ENCODE measurements at places on chromosomes 11 and 22.
A peak's percentile ranks its signal among the peaks of the same experiment; 100 is the strongest.

GRCh38 chr22:37852418-37852817 is 3.2 kb downstream of the EIF3L start:
- no peak for DNase-seq

DNA sequence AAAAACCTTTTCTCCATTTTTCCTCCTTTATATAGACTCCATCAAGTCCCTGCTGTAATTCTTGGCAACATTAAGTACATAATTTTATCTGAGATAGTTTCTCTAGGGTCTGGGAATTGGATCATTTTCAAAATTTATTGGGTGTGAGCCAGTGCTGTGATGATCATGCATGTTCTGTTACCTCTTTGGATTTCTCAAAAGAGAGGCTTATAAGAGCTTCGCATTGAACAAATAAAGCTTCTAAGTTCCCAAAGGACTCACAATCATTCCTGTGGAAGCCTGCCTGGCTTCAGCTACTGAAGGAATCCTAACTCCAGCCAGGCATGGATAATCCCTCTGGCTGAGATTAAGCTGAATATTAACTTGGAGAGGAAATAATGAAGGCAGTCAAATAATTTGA is 208.5 kb downstream of the RAB38 start:
- no peak for DNase-seq

- no peak for DNase-seq
These were observed 11.2 kb downstream of the CRYBB1 start for GRCh38 chr22:26606611-26607010.

GRCh38 chr22:44914026-44914721 is 95.6 kb downstream of the PHF21B start:
- no peak for DNase-seq

DNA sequence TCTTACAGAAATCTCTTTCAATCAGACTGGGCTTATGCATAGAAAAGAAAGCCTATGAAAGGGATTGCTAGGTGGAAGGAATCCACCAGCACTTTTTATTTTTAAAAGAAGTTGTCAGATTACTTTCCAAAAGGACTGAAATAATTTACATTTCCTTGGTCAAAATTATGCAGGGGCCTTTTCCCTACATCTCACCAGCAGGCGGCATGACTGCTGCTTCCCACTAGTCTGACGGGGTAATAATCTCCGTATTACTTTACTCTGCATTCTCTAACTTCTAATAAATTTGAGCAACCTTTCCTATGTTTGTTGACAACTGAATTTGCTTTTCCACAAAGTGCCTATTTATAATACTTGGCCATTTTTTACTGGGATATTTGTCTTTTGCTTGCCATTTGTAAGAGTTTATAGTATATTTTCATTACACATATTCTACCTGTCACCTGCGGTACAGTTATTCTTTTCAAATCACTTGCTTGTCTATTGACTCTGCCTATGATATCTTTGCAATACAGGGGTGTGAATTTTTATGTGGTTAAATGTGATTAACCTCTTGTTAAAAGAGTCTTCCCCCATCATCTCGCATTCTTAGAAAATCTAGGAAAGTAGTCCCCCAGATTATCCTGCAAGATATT is 51.9 kb upstream of the USP47 start:
- DNase-seq: no peak

DNA sequence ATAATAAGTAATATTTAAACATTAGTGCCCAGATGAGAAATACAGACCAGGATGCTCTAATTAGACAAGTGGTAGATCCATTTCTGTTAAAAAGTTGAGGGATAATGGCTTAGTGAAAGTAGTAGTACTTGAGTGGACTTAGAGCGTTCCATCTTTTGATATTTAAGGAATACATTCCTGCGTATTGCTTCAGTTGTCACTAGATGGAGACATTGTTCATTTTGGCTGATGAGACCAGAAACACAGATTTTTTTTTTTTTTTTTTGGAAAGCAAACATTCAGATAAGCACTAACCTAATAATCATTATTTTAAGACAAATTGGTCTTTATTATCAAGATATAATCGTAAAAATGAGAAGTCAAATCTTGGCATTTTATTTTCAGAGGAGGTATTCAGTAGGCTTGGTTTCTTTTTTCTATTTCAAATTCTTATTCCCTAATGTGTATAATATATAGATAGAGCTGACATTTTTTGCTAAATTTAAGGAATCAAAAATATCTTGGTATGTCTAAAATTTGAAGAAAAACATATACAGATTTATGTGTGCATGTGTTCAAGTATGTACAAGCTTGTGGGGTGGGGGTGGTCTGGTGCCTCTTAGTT is 92.9 kb downstream of the DYNC2H1 start:
- DNase-seq: no peak

- DNase-seq: no peak
These were observed 45.3 kb downstream of the PHF21A start for GRCh38 chr11:46075928-46076327.

- DNase-seq: no peak
These were observed 161.7 kb downstream of the ATG16L2 start for GRCh38 chr11:72975778-72976521.

DNA sequence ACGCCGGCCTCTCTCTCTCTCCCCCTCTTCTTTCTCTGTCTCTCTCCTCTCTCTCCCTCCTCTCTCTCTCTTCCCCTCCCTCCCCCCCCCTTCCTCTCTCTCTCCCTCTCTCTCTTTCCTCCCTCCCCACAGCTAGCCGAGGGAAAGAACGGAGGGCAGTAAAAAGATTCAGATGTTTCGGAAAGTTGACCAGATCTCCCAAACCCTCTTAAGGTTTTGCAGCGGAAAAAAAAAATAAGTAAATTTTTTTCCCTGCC is 195 bp upstream of the ALX4 start:
- DNase-seq: no peak

DNA sequence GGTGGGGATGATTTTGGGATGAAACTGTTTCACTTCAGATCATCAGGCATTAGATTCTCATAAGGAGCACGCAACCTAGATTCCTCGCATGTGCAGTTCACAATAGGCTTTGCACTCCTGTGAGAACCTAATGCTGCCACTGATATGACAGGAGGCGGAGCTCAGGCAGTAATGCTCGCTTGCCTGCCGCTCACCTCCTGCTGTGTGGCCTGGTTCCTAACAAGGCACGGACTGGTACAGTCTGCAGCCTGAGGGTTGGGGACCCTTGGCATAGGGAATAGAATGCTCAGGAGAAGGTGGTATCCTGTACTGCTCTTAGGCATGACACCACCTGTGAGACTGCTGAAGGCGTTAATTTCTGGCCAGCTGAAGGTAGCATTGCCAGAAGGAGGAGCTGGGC is 47.0 kb downstream of the STIM1 start:
- DNase-seq: no peak

DNA sequence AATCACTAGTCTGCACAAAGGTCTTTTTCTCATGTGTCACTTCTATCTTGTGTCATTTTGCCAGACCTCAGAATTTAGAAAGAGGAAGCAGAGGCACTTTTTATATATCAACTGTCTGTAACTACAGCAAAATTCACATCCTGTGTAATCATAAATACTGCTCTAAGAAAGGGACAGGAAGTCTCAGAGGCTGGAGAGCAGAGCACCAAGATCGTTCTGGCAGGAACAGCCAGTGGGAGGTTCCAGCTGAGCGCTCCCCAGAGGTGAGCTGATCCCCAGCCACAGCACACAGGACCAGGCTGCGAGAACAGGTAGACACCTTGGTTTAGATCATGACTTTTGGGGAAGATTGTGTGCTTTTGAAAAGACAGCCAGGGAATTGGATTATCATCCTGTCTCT is at the start of gene MS4A7:
Gene MS4A7 (plus strand): TSS at position 179 of the 400 bp plus-strand sequence. CDS start 4,610 bp downstream, outside the sequence.
- DNase-seq: no peak

- no peak for DNase-seq
These were observed 27.9 kb upstream of the MYO18B start for GRCh38 chr22:25714070-25714469.

DNA sequence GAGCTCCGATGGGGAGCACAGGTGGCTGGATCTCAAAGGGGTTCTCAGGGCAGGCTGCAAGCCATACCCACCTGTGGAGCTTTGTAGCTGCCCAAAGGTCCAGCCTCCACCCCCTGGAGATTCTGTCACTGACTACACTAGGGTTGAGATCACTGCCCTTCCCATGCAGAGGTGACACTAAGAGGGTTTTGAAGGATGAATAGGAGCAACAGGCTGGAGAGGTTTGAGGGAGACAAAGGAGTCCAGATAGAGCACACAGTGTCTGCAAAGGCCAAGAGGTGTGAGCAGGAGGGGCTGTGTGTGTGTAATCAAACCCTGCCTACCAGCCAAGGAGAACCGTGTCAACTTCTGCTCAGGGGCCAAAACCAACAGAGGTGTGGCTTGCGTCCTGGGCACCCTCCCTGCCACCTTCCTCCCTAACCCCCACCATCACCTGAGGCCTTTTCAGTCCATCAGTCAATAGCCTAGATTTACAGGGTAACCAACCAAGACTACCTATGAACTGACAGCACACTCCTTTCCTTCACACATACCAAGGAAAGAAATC is 43.0 kb upstream of the WNT11 start:
- no peak for DNase-seq

GRCh38 chr11:60392361-60392760 is 3.9 kb upstream of the MS4A14 start:
- DNase-seq: no peak

GRCh38 chr22:23684561-23685031 is 6.2 kb upstream of the RGL4 start:
- no peak for DNase-seq

GRCh38 chr11:8693555-8693954 is 11.0 kb downstream of the RPL27A start:
- DNase-seq: no peak

- DNase-seq: peak; percentile 65
These were observed 10.0 kb downstream of the OR51L1 start for GRCh38 chr11:5004424-5005274.

DNA sequence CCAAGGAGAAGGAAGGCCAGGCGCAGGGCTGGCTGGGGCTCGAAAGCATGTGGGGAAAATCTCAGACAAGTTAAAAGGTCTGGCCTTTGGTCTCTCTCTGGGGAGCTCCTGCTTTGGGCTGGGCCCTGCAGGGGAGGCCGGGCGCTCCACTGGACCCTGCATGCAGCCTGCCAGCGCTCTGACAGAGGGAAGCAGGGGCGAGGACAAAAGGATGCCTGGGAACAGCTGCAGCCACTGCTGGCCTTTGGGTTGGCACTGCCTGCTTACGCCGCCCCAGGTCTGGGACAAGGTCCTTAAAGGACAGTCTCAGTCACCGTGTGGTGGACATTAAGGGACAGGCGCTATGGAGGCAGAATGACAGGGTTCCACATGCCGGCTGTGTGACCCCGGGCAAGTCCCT is 56.4 kb upstream of the TTLL12 start:
- no peak for DNase-seq

GRCh38 chr11:38304926-38305325 is 1706.9 kb upstream of the RAG2 start:
- DNase-seq: no peak

DNA sequence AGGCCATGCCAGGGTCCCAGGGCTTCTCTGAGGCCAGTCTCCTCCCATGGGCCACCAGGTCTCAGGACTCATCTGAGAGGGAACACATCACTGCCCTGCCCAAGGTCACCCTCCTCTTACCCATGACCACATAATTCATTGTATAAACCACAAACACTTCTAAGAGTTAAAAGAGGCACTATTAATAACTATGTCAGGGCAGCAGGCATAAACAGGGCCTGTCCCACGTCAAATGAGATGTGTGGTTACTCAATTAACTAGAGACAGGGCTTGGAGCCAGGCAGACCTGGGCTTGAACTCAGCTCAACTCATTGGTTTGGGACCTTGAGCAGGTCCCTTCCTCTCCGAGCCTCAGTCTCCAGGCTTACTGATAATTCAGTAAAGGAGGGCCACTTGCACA is 33.1 kb downstream of the ARAP1 start:
- no peak for DNase-seq

DNA sequence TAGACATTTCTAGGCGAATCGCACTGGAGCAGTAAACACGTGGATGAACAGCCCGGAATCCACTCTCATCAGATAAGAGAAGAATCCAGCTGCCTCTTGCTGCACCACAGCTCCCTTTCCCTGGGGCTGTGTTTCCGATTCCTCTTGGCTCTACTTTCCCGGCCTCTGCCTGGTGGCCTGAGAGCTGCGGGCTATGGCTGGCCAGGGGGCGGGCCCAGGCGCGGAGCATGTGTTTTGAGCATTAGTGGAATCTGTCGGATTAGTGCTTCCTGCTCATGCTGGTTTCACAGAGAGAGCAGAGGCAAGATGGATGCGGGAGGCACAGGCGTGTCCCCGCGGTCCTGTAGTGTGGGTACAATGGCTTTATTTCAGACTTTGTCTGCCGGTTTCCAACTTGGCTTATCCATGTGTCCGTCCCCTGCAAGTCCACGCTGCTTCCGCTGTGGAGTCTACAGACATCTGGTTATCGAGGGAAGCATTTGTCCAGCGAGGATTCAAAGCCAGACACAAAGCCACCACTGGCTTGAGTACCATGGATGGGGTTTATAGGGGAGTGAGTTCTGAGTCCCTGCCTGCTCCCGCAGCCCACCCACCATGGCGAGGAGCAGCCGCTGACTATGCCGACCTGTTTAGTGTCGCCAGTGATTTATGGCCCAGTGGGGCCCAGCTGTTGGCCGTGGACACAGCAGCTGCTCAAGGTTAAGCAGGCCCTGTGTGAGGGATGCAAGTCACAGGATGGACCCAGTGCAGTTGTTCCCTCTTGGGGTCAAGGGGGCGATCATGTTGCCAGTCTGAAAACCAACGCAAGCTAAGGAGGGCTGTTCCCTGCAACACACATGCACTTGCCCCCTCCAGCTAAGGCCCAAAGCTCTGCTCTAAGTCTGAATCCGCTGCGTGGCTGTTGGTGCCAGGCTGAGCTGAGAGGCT is 43.3 kb upstream of the EP300 start:
- DNase-seq: no peak

GRCh38 chr22:38338772-38339379 is 21.6 kb upstream of the CSNK1E start:
- DNase-seq: no peak

All from NCI-H187 (cell line).